ENCODE measurements at places on chromosomes 1 and 21.

DNA sequence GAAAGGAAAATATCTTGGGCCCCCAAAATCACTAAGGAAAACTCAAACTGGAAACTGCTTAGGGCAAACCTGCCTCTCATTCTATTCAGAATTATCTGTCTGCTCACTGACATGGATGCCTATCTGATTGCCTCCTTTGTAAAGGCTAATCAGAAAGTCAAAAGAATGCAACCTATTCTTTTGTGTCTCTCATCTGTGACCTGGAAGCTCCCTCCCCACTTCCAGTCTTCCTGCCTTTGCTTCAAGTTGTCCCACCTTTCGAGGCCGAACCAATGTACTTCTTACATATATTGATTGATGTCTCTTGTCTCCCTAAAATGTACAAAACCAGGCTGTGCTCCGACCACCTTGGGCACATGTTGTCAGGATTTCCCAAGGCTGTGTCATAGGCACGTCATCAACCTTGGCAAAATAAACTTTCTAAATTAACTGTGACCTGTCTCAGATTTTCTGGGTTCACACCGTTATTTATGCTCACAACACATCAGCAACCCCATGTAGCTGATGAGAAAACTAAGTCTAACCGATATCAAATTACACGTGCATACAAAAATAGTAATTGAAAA is 302.3 kb upstream of the NRIP1 start:
- no peak for DNase-seq

GRCh38 chr1:18199462-18199861 is 91.9 kb downstream of the IGSF21 start:
- no peak for DNase-seq

DNA sequence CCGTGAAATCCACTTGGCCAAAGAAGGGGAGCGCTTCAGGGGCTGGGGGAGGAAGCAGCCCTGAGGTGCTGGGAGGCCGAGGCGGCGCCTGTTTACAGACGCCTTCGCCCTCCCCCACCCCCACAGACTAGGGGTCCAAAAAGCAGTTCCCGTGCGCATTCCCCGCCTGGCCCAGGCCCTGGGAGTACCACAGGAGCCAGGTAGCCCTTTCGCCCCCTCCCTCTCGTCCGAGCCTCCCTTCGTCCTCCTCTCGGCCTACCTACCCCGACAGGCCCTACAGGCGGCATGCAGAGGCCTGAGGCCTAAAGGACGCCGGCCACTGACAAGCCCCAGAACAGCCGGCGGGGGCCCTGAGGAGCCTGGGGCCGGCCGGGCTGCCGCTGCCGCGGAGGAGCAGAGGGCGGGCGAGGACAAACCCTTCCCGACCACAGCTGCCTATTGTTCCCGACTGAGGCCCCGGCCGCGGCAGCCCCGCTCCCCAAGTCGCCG is 522 bp downstream of the RC3H1 start:
- peak; percentile 51 for DNase-seq

DNA sequence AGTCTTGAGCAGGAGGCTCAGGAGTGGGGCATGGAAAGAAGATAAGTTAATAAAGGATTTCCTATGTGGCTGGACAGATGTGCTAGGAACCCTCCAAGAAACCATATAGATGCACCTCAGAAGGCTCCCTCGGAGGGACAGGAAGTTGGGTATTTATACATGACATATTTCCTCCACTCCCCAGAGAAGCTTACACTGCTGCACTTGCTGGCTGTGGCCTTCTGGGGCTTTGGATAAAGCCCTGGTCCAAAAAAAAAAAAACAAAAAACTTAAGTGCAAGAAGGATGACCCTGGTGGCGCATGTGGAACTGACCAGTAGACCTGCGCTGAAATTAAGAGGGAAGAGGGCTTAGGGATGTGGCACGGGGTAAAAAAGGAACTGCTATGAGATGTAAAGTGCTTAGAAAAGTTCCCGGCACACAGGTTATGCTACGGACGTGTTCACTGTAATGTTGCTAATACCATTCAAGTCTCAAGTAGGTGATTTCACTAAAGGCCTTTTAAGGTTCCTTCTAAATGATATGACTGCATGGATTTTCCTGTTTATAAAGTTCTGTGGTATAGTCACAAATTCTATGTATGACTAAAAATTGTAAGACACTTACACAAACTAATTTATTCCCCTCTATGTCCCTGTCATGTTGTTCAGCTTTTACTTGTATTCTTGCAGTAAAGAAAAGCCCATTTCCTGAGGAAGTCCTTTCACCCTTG is 253.6 kb downstream of the HMCN1 start:
- no peak for DNase-seq

GRCh38 chr1:147502760-147503159 is 38.5 kb upstream of the BCL9 start:
- no peak for DNase-seq
